ENCODE measurements at places on chromosomes 16 and 17. TPM values are rescaled to one million over a fixed set of nuclear protein-coding genes. Genes with fewer than 3 reads are reported as not detected.
A peak's percentile ranks its signal among the peaks of the same experiment; 100 is the strongest.

DNA sequence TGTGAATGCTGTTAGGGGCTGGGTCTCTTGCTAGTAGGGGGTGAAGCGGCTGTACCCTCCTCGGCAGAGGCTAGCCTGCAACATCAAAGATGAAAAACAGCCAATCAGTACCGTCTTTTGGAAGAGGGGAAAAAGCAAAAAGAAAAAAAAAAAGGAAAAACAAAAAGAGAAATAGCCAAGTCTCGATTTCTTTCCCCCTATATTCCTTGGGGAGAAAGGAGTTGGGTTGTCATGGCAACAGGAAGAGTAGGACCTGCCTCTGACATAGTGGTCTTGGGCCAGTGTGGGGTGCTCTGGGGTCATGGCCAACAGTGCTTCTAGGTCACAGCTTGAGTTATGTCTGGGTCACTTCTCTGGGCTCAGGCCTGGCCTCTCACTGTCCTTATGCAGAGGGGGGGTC lies 17.9 kb downstream of the ENGASE start:
- DNase-seq, result no peak

- DNase-seq, result no peak
These were observed 8.7 kb upstream of the PRKCB start for GRCh38 chr16:23827057-23827456.

Gene KRTAP3-1
- 1.3 TPM for total RNA-seq

DNA sequence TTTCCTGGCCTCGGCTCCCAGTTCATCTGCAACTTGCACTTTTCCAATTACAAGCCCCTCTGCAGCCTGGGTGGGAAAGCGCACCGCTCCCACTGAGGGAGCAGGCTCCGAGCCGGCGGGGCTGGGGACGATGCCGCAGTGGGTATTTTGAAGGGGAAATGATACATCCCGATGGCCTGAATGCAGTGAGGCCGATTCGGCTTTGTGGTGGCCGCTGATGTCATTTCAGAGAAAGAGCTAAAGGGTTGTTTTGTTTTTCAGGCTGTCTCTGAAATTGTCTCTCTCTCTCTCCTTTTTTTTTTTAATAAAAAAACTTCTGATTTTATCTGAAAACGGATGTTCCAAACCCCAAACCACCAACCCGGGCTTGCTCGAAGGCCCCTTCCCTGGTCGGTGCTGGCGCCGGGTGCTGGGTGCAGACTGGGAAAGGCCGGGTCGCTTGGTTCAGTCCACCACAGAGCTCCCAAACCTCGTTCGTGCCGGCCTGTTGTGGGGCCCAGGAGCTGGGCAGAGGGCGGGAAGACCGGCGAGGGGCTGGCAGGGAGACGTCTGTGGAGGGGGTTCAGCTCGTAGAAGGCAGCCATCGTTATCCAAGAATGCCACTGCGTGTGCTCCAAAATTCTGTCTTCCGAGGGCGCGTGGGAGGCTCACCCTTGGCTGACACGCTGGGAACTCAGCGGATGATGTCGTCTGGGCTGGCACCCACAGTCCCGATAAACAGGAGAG lies 102.8 kb downstream of the FOXL1 start:
- no peak for DNase-seq

Gene CHST4
- total RNA-seq, result not detected

Gene EVPLL
- total RNA-seq, result not detected

Gene PPM1E
- total RNA-seq, result 0.31 TPM

GRCh38 chr17:2025220-2025621 lies at the start of gene RTN4RL1:
TSS of gene RTN4RL1 (minus strand) at chr17:2025334. CDS start at chr17:2024865, 469 bp downstream.
- peak; percentile 65 for DNase-seq

GRCh38 chr17:3963237-3964201 lies 718 bp downstream of the ATP2A3 start:
- DNase-seq, result no peak

GRCh38 chr16:24689128-24689527 lies 40.3 kb upstream of the TNRC6A start:
- no peak for DNase-seq

Gene TBX21
- total RNA-seq, result not detected

Gene NATD1
- total RNA-seq, result 12.7 TPM

DNA sequence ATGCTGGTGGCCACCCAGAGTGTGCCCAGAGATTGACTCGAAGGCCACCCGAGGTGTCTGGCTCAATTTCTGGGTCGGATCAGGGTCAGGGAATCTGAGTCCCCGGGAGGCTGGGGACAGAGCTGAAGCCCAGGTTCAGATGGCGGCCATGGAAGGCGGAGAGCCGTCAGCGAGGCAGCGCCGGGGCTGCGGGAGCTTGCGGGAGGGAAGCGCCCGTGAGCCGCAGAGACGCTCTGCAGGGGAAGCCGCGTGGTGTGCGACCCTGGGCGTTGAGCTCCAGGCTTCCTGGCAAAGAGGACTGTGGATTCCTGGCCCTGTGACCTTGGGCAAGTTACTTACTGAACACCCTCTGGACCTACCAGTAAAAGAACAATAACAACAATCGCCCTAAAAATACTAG lies 518 bp upstream of the SPATA22 start:
- DNase-seq, result no peak

DNA sequence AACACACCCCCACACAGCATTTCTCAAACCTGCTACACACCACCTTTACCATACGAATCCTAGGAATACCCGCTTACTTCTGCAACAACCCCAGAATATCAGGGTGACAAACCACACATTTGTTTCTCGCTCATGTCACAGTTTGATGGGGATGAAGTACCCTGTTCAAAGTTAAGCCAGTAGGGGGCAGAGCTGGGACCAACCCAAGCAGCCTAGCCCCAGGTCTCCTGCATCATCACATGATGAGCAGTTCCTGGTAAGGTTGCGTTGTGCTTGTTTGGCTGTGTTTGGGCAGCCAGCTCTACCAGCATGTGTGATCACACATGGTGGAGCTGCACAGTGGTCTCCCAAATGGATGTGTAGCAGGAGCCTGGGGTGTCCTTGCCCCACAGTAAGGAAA lies 103.6 kb upstream of the C16orf82 start:
- DNase-seq, result no peak

DNA sequence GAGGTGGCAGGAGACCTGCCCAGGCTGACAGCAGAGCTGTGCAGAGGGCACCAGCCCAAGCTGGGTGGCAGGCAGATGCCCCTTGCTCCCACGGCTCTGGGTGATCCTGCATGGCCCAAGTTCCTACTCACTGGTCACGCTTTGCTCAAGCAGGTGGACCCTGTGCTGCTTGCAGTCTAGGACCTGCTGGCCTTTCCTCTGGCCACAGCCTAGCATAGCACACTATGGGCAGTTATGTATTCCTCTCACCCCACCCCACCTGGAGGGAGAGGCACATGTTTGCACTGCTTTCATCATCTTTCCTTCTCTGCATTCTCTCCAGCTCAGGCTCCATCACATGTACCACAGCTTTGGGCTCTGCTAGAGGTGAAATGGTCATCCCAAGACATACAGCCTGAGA lies 19.6 kb upstream of the SREBF1 start:
- no peak for DNase-seq

DNA sequence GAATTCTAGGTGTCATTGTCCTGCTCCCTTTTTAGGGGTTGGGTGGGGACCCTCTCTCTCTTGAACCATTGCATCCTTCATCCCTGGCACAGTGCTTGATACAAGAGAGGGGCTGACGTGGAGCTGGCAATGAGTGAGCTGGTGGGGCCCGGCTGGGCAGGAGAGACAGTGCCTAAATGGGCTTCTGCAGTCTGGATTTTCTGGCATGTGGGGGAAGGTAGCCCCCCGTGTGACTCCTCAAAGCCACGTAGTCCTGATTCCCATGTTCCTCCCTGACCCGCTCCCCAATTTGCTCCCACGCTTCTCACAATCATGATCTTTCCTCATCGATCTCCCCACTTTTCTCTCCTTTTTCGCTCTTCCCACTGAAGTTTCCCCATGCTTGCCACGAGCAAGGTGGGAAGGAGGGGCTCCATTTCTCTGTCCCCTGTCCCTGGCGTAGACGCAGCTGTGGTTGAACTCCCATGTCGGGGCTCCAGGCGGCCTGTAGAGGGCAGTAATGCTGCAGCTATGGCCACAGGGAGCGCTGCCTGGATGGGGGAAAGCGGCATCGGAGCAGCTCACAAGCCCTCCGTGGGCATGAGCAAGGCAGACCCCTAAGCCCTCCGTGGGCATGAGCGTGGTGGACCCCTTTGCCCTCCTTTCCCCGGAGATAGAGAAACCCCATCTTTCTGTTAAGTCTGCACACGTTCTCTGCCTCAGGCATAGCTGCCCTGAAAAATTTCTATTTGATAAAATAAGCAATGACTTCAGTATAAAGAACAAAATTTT lies 47.5 kb downstream of the HAPSTR1 start:
- DNase-seq, result peak; percentile 49

DNA sequence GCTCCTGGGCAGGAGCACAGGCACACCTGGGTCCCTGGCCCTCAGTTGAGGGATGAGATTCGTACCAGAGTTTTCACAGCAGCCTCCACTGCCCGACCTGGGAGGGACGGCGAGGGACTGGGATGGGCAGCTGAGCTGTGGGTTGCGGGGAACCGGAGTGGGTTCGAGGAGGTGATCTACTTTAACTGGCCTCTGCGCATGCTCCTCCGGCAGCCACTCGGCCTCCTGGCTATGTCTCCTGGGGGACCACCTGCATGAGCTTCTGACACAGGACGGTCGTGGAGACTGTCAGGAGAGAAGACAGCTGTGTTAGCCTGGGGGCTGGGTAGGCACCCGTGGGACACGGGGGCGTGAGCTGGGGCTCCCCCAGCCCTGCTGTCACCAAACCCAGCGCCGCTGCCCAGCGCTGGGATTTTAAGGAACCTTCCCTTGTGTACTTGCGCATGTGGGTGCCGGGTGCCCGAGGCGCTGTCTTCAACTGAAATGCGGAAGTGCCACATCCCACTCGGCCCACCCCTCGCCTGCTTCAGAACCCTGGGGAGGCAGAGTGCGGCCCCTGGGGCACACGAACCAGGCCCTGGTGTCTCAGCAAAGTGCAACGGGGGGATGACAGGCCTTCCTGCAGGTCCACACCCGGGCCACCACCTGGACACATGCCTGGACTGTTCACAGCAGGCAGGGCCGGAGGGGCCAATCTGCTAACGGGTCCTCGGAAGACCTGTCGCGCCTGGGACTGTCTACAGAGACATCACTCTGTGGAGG lies 36.4 kb downstream of the SLC7A5 start:
- no peak for DNase-seq

Gene PRSS21
- not detected for total RNA-seq

DNA sequence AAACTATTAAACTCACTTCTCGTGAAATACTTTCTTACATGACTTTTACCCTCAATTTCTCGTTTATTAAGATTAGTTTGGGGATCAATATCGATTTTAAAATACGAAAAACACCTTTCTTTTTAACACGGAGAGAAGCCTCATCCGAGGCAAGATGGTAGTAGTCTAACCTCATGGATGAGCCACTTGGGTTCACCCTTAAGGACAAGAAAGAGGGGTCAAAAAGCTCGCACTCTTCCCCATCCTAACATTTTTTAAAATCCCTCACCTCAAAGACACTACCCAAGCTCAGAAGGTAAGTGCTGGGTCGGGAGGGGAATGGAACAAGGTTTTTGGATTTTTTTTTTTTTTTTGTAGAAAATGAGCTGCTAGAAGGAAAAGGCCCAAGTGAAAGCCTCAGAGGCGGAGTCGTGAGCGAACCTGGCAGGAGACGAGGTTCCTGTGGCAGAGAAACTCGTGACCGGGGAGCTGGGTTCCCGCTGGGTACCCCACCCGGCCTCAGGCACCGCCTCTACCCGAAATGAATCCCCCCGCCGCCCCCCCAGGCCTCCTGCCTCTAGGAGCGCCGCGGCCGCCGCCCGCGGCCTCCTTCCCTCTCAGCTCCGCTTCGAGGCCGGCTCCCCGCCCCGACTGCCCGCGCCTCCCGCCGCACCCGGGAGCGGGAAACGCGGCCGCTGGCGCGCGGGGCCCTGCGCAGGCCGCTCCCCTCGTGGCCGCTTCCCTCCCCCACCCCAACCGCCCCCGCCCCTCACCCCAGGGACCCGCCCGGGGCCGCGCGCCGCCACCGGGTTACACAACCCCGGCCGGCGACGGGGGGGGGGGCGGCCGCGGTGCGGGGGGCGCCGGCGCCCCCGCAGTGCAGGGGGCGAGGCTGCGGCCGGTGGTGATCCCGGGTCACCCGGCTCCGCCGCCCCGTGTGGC lies 1.6 kb downstream of the NUFIP2 start:
- peak; percentile 61 for DNase-seq

Gene SLC5A10
- 0.25 TPM for total RNA-seq

- DNase-seq, result no peak
These were observed 157.4 kb upstream of the CHMP6 start for GRCh38 chr17:80833952-80834892.

- DNase-seq, result no peak
These were observed 24.3 kb downstream of the TMEM238L start for GRCh38 chr17:10779609-10780008.

DNA sequence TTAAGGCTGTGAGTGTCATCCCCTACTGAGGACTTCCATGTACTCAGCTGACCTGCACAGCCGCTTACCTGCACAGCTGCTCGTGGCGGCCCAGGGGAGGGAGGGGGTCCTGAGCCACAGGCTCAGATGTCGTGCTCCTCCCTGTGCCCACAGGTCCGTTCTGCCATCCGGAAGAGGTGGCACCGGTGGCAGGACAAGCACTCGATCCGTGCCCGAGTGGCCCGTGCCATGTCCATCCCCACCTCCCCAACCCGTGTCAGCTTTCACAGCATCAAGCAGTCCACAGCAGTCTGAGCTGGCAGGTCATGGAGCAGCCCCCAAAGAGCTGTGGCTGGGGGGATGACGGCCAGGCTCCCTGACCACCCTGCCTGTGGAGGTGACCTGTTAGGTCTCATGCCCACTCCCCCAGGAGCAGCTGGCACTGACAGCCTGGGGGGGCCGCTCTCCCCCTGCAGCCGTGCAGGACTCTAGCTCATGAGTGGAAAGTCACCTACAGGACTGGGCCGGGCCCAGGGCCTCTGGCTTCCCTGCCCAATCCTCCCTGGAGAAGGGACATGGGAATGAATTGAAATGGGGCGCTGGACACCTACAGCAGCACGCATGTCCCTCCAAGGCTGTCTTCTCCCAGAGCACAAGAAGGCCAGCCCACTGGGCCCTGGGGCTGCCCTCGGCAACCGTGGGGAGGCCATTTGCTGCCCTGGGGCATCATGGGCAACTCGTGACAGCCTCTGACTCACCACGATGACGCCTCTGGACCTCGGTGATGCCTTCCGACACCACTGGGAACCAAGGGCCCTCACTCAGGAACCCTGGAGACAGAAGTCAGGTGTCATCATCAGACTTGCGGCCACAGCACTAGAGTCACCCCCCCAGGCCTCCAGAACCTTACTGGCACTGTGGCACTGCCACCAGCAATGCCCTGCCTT lies 9.9 kb upstream of the SPPL2C start:
- DNase-seq, result no peak

- DNase-seq, result no peak
These were observed 212.9 kb downstream of the CDH8 start for GRCh38 chr16:61823326-61823725.

Gene CEP20
- 24.0 TPM for total RNA-seq

Gene ABCA9
- 1.5 TPM for total RNA-seq

- no peak for DNase-seq
These were observed 7.0 kb upstream of the EFNB3 start for GRCh38 chr17:7697828-7698588.

- DNase-seq, result no peak
These were observed 647 bp downstream of the VAC14 start for GRCh38 chr16:70800311-70800710.

GRCh38 chr16:8330761-8331160 lies 259.6 kb downstream of the TMEM114 start:
- DNase-seq, result no peak

- no peak for DNase-seq
These were observed 28.4 kb upstream of the MED13 start for GRCh38 chr17:62093188-62094155.

Data from mesothelial cell of epicardium (in vitro differentiated cells).